ENCODE measurements at places on chromosomes 6 and 20. TPM values are rescaled to one million over a fixed set of nuclear protein-coding genes. Genes with fewer than 3 reads are reported as not detected.

- H3K4me3 ChIP-seq: no peak overlapping the region
- H3K4me1 ChIP-seq: peaks cover 13% of the 10 kb centered on the region
- H3K36me3 ChIP-seq: peaks cover 12% of the 10 kb centered on the region
- H3K27ac ChIP-seq: no peak overlapping the region
- no peak for DNase-seq
Measured at GRCh38 chr20:31522731-31523130, 8.5 kb downstream of the HM13 start.

- H3K27me3 ChIP-seq: peaks cover 9% of the 10 kb centered on the region
- no peaks in the 10 kb centered on the region for H3K4me1 ChIP-seq
- H3K4me3 ChIP-seq: no peak overlapping the region
- no peak overlapping the region for H3K27ac ChIP-seq
- no peaks in the 10 kb centered on the region for H3K36me3 ChIP-seq
Measured at GRCh38 chr6:43890197-43891062, 120.4 kb downstream of the VEGFA start.

GRCh38 chr6:113777601-113778000, 79.5 kb upstream of the MARCKS start:
- H3K4me1 ChIP-seq: peaks cover 4% of the 10 kb centered on the region
- no peaks in the 10 kb centered on the region for H3K27me3 ChIP-seq
- no peaks in the 10 kb centered on the region for H3K36me3 ChIP-seq
- no peak overlapping the region for H3K4me3 ChIP-seq
- H3K27ac ChIP-seq: no peak overlapping the region
- no peak for DNase-seq

- H3K4me1 ChIP-seq: no peaks in the 10 kb centered on the region
- no peaks in the 10 kb centered on the region for H3K36me3 ChIP-seq
- no peak overlapping the region for H3K27ac ChIP-seq
- DNase-seq: no peak
- no peak overlapping the region for H3K4me3 ChIP-seq
- peaks cover 6% of the 10 kb centered on the region for H3K27me3 ChIP-seq
Measured at GRCh38 chr6:41451039-41451438, 95.1 kb upstream of the FOXP4 start.

DNA sequence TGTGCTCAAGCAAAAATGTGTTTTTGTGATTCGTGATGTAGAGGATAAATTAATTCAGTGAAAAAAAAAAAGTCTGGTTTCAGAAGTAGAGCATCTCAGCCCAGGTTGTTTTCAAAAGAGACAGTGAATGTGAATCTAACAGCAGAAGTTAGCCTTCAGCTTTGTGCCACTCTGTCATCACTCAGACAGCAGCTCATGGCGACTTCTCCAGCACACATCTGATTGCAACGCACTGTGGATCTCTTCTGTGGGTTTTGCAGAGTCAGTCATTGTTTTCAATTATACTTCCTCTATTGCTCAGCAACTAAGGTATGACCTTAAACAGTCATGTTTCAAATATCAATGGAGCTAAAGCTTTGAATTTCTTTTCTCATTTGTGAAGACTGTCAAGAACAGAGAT, 335.5 kb upstream of the POU3F2 start:
- H3K4me3 ChIP-seq: no peak overlapping the region
- no peak overlapping the region for H3K27ac ChIP-seq
- no peak for DNase-seq

GRCh38 chr20:38373898-38374297, 27.6 kb downstream of the LBP start:
- H3K27me3 ChIP-seq: peaks cover 17% of the 10 kb centered on the region
- H3K36me3 ChIP-seq: no peaks in the 10 kb centered on the region
- H3K4me3 ChIP-seq: no peak overlapping the region
- H3K4me1 ChIP-seq: no peaks in the 10 kb centered on the region
- no peak overlapping the region for H3K27ac ChIP-seq

DNA sequence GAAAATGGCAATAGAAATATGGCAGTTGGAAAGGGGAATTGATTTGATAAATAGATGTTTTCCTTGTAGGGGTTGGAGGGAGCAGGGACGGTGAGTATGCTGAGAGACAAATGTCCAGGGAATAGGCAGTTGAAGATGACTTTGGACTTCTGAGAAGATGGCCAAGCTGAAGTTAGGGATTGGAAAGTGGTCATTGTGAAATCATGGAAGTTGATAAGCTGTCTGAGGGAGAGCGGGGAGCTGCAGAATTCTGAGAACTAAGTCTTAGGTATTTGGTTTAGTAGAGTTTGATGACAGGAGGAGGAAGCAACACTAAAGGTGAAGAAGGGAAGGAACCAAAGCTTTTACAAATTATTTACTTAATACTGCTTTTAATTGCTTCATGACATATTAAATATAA, 15.1 kb downstream of the NDUFAF5 start:
- H3K36me3 ChIP-seq: peaks cover 14% of the 10 kb centered on the region
- no peak for DNase-seq
- no peaks in the 10 kb centered on the region for H3K27me3 ChIP-seq
- peak overlapping the region; percentile 2 for H3K27ac ChIP-seq

Gene MROH8
- 2.7 TPM for total RNA-seq

DNA sequence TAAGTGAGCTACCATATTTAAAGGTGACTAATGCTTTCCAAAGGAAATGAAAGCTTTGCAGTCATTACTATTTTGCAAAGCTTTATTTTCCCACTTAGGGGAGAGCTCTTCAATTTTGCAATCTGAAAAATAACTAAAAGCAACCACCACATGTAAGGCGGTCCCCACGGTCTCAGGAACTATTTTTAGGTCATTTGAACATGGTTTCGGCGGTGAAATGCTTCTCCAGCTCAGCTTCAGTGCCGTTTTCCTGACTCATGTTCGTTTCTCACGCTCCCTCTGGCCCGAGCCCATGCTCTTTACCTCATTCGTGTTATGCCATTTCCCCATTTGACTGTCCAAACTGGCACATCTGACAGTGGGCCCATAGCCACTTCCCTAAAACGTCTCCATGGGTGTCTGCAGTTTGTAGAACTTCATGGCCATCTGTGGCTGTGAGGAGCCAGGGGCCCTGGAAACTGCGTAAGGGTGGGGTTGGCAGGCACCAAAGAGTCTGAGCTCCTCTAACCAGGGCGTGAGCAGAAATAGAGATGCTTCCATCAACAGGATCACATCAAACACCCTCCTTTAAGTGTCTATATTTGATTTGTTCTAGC, 46.5 kb downstream of the ADTRP start:
- H3K36me3 ChIP-seq: no peaks in the 10 kb centered on the region
- no peaks in the 10 kb centered on the region for H3K4me1 ChIP-seq
- H3K27me3 ChIP-seq: no peaks in the 10 kb centered on the region
- no peak overlapping the region for H3K27ac ChIP-seq
- H3K4me3 ChIP-seq: no peak overlapping the region

GRCh38 chr6:89434954-89435353, 2.0 kb downstream of the ANKRD6 start:
- no peak overlapping the region for H3K4me3 ChIP-seq
- no peak overlapping the region for H3K27ac ChIP-seq
- peaks cover 18% of the 10 kb centered on the region for H3K4me1 ChIP-seq

DNA sequence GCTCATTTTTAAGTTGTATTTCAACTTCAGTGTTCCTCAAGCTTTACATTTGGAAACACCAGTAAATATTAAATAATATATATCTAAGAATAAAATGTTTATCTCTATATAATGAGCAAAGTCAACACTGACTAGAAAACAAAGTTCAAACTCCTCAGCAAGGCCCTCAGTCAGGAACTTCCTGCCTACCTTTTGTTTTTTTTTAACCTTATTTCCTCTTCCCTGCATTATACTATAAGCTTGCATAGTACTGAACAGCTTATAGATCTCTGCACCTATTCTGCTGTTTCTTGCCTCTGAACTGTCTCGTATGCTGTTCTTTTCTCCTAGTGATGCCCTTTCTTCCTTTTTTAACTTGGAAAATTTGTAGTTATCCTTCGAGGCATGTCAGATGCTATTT, 29.6 kb downstream of the ADGB start:
- H3K27ac ChIP-seq: no peak overlapping the region
- H3K27me3 ChIP-seq: no peaks in the 10 kb centered on the region
- H3K4me3 ChIP-seq: no peak overlapping the region
- no peaks in the 10 kb centered on the region for H3K4me1 ChIP-seq

- no peak for DNase-seq
- H3K27me3 ChIP-seq: no peaks in the 10 kb centered on the region
- no peak overlapping the region for H3K4me3 ChIP-seq
Measured at GRCh38 chr6:115004204-115004603, 661.4 kb upstream of the HS3ST5 start.

Measured in endothelial cell of umbilical vein (primary cell).